Activated naive CD8-positive, alpha-beta T cell treated with anti-CD3 and anti-CD28 coated beads, Interleukin-2, amount 10 ng/mL, durations not matched to agents 7 days and 5 days (primary cell): ENCODE measurements at places on chromosomes 5 and 9. TPM values are rescaled to one million over a fixed set of nuclear protein-coding genes. Genes with fewer than 3 reads are reported as not detected.

Gene PDLIM7
- total RNA-seq: 51.6 TPM

Gene CCDC183
- total RNA-seq: 1.7 TPM

Gene ACTBL2
- total RNA-seq: not detected

Gene EQTN
- not detected for total RNA-seq

Gene GADD45G
- total RNA-seq: 8.9 TPM

Gene GNA14
- total RNA-seq: not detected

Gene GRM6
- not detected for total RNA-seq

Gene ZNF658
- 6.1 TPM for total RNA-seq

Gene NFIL3
- 19.2 TPM for total RNA-seq
